Astrocyte of the hippocampus (primary cell): ENCODE measurements at places on chromosomes 6 and 20.

DNA sequence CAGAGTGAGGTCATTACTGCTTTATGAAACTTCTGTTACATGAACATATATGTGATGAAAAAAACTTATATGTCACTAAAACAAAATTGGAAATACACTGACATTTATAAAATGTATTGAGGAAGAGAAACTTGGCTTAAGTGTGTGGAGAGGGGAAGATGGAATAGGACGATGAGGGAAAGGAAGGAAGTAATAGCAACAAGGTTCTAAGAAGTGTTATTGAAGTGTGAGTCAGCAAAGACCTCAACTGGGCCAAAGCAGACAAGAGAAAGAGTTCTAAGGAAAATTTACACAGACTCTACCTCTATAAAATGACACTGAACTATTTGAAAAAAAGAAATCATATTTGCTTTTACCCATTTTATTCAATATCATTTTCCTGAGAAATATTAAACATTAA is 38.3 kb downstream of the SNX3 start:
- no peak for DNase-seq

DNA sequence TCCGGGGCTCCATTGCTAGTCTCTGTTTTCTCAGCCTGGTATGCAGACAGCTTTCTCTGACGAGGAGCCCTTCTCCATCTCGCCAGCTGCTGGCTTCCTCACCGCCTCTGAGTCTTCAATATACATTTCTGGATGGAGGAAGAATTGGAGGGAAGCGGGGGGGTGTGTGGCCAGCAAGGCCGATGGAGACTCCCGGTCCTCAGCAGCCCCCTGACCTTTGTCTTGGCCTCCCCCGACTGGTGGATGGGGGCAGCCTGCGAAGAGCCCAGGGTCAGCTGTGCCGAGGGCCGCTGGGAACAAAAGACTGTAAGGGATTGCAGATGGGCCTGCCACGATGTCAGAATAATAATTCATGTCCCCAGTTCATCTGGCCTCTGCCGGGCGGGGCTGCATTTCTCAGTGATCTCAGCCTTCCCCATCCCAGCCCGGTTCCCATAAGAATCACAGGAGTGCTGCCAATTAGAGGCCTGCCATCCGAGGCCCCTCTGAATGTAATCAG is 54.3 kb upstream of the STX16 start:
- no peak for DNase-seq

DNA sequence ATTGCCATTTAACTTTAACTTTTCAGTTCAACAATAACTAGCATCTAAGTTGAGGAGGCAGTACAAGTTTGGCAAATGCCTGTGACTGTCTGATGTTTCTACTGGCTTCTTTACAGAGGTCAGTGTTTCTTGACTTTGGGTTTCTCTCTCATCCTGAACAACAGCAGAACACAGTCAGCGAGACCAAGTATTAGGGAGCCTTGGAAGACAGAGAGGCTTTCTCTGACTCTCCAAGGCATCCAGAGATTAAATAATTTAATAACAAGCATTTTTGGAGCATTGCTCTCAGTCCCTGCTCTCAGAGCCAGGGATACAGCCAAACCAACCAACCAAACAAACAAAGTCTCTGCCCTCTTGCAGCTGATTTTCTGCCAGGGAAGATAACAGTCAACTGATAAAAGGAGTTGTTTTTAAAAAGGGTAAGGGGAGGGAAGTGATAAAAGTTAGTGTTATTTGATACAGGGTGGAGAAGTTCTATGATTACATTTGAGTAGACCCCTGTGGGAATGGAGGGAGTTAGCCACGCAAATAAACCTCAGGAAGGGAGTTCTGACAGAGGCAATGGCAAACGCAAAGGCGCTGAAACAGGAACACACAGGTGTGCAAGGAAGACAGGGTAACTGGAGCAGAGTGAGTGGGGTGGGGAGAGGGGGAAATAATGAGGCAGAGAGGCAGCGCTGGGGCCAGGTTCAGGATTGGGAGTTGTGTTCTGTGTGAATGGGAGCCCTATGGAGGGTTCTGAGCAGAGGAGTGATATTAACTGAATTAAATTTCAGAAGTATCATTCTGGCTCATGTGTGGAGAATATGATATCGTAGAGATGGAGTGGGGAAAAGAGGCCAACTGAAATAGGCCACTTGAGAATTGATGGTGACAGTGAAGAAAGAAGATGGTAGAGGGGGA is 55.2 kb downstream of the SEL1L2 start:
- no peak for DNase-seq

DNA sequence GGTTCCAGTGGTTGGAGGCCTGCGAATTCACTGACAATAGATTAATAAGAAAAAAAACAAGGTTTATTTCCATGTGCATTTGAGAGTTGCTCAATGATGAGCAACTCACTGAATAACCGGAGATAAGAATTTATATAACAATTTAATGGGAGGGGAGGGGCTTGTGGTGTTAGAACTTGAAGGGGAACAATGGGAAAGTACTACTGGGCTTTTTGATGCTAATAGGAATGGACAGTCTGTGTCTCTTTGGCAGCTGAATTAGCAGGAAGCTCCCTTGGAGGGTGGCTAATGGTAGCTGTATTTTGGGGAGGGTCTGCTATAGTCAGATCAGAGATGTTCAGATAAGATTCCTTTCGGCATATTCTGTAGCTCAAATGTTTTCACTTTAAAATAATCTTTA is 62.4 kb upstream of the GMDS start:
- DNase-seq = no peak

GRCh38 chr6:158415666-158416065 is 103.4 kb downstream of the TULP4 start:
- DNase-seq = no peak

DNA sequence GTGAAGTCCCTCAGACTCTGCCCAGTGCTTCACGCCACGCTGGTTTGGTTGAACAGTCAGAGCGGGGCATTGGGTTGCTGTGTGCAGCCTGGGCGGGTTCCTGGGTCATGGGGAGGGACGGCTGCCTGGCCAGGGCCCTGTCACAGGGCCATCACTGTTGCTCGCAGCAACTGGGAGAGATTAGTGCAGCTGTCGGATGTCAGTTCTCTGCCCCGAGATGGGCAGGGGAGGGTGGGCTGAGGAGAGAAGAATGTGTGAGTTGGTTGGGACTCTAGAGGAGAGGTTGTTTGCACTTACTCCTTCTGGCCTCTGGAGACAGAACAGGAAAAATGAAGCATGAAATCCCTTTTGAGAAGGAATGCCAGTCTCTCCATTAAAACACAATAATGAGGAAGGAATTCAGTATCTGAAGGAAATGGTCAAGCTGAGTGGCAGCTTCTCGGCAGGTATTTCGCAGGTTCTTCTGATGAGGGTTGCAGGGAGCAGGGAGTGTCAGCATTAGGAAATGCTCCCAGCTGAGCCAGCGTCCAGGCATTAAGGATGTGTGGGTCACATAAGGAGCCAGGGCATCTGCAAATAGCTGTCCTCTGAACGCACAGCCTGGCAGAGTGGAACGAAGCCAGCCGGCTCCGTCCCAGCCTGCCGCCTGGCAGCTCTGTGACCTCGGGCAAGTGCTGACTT is 95.9 kb downstream of the SSR1 start:
- peak; percentile 52 for DNase-seq

GRCh38 chr6:22254886-22255285 is 42.0 kb downstream of the PRL start:
- DNase-seq = no peak

- peak; percentile 82 for DNase-seq
Observed at GRCh38 chr6:15244620-15245360, 1.1 kb upstream of the JARID2 start.

DNA sequence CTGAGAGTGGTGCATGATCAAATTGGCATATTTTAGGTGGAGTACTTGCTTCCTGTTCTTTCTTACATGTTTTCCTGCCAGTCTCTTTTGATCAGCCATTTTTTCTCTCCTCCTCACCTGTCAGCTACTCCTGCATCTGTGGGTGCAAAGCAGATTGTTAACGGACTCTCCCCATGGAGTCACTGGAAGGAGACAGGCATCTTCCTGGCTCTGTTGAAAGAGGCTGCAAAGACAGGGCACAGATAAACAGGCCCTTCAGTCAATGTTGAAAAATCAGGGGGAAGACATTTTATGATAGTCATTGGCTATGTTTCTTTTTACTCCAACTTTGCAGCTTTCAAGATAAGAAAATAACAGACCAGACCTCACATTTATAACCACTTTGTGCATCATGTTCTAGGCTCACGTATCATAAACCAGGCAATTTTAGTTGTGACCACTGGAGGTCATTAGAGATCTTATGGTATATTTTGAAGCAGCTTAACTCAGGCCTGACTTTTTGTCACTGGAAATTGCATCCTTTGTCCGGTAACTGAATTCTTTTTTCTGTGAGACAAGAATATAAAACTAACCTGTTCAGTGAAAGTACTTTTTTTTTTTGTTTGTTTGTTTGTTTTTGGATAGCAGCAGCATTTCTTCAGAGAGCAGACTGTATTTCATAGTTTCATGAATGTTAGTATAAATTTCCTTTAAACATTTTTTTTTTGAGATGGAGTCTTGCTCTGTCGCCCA is 20.1 kb downstream of the ECT2L start:
- peak; percentile 78 for DNase-seq

DNA sequence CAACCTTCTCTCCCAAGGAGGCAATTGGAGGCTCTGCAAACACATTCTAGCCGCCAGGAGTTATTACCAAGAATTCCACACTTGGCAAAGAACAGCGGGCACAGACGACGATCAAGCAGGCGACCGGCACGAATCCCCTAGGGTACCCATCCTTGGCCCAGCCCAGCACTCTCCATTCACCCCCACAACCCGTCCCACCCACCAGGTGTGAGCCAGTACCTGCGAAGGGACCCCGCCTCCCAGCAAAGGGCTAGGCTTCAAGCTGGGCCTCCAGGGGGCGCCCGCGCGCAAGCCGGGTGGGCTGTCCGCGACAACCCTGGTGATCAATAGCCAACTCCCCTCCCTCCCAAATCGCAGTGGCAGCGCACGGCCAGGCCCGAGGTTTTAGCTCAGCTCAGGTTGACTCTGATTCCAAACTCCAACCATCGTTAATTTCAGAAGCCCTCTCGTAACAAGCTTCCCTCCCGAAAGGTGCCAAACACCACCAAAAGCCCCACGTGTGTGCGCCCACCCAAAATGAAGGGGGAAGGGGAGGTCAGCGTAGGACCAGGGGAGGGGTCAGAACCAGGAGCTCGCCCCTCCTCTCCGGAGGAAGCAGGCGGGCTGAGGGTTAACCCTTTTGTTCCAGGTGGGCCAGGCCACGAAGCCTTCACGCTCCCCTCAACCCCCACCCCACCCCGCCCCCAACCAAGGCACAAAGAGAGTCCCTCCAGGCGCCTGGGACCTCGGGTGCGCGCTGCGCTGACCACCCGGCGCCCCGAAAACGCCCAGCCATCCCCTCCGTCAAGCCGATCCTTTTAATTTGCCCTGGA is 2.1 kb downstream of the SALL4 start:
- peak; percentile 83 for DNase-seq

DNA sequence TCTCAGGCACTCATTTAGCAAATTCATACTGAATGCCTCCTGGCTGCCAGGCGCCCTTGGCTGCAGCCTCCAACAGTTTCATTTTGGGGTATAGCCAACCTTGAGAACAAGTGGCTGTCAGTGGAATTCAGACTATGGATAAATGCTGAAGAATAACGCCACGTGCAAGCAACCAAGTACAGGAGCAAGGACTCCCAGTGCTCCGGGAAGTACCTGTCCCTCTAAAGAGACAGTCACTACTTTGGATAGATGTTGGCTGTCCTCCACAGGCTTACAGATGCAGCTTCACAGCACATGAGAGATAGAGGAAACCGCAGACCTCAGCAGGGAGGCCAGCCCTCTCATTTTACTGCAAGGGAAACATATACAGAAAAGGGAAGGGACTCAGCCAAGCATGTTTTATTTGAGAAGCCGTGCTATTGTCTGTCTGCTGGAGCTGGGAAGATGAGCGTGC is 658.2 kb downstream of the PTPRT start:
- DNase-seq = peak; percentile 31

DNA sequence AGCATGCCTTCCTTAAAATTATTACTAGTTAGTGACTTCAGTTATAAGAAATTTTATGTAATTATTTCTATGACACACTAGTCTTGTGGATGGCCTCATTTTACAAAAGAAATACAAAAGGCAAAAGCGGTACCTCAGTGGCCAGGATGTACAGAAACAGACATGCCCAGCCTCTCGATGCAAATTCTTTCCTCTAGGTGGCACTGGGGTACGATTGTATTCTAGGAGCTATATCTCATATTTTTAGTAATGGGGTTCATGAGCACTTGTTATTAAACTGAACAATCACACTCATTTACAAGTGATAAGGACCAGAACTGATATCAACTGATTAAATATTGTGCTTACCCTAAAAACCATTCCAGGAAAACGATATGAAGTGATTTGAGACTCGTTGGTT is 59.8 kb downstream of the SOD2 start:
- no peak for DNase-seq

GRCh38 chr6:148203970-148204369 is 138.7 kb upstream of the SASH1 start:
- DNase-seq = peak; percentile 78

- no peak for DNase-seq
Observed at GRCh38 chr6:116974526-116975316, 97.7 kb downstream of the RFX6 start.

GRCh38 chr20:44640522-44640921 is 11.0 kb downstream of the ADA start:
- DNase-seq = no peak

GRCh38 chr6:14612016-14612980 is 494.7 kb downstream of the CD83 start:
- DNase-seq = peak; percentile 33

GRCh38 chr20:5395932-5396727 is 79.4 kb upstream of the PROKR2 start:
- DNase-seq = peak; percentile 19

DNA sequence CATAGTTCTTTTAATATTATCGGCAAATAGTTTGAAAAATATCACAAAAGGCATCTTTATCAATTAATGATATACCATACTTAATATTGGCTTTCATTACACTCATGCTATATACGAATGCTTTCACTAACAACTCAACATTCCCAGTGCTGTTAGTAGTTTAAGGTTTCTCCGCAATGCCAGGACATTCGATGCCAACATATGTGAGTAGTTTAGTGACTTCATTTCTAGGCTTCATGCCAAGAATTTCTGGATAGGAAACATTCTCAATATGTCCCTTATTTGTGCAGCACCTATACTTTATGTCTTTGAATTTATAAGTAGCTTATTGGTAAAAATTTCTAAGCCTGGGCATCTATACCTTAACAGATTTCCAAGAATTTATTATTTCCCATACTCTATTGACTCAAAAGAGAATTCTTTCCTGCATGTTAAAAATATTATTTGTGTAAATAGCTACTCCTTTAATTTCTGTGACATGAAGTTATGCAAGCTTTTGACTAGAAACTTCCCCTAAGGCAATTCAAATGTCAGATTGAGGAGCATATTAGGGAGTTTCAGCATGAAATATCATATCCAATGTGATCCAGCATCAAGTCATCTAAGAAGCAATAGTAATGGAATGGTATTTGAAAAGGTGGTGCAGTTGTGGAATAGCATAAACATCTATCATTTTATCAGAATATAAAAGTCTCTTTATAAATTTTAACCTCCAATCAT is 236.0 kb upstream of the STXBP5 start:
- peak; percentile 55 for DNase-seq

- DNase-seq = no peak
Observed at GRCh38 chr6:41336824-41337223, 1.4 kb downstream of the NCR2 start.

GRCh38 chr20:17306427-17306826 is 79.6 kb downstream of the PCSK2 start:
- DNase-seq = no peak

- peak; percentile 83 for DNase-seq
Observed at GRCh38 chr20:37902504-37903313, at the start of gene VSTM2L. Gene VSTM2L, plus strand, starts transcription at chr20:37903127. Its CDS starts 224 bp downstream, at chr20:37903351.

- DNase-seq = no peak
Observed at GRCh38 chr20:38585404-38586180, 4.6 kb downstream of the ADIG start.
